ENCODE measurements at places on chromosomes 1 and 21.

DNA sequence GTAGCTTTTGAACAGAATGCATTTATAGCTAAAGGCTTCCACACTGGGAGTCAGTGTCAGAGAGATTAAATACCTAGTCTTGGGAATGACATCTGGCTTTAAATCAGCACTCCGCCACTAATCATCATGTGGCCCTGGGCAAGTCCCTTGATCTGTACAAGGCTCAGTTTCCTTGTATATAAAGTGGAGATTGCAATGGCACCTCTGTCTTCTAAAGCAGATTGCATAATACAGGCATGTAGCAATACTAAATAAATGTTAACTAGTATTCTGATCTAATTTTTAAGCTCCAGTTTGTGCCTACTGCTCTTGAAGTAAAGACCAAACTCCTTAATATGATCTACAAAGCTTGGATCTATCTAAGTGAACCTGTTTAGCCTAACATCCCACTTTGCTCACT is 249.4 kb downstream of the PLPP3 start:
- no peak for DNase-seq

DNA sequence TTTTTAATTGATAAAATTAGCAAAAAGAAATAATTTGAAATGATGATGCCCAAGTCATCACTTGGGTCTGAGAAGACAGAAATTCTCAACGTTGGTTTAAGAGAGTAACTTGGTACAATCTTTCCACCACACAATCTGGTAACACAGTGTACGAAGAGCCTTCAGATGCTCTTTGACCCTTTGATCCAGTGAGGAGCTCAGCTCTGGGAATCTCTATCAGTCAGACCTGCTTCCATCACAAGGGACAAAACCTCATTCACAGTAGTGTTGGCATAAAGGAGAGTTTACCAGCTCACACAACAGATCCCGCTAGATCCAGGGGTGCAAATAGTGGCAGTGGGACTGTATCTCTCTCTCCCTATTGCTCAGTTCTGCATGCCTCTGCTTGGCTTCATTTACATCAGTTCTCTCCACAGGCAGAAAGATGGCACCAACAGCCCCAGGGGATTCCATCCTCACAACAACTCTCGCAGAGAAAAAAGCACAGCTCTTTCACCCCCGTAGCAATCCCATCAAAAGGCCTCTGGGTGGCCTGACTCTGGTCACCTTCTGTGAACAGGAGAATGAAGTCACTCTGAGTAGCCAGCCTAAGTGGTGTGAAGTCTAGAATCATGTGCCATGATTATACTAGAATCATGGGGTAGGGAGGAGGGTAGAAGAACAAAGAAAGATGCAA is 119.7 kb downstream of the ZNF281 start:
- no peak for DNase-seq

GRCh38 chr1:159849626-159850366 is 12.7 kb downstream of the VSIG8 start:
- DNase-seq: no peak

GRCh38 chr1:216944864-216945510 is 221.8 kb upstream of the ESRRG start:
- no peak for DNase-seq

- DNase-seq: no peak
Measured at GRCh38 chr1:197083474-197083873, 16.4 kb upstream of the F13B start.

- no peak for DNase-seq
Measured at GRCh38 chr1:109396871-109397580, 692 bp downstream of the SORT1 start.

DNA sequence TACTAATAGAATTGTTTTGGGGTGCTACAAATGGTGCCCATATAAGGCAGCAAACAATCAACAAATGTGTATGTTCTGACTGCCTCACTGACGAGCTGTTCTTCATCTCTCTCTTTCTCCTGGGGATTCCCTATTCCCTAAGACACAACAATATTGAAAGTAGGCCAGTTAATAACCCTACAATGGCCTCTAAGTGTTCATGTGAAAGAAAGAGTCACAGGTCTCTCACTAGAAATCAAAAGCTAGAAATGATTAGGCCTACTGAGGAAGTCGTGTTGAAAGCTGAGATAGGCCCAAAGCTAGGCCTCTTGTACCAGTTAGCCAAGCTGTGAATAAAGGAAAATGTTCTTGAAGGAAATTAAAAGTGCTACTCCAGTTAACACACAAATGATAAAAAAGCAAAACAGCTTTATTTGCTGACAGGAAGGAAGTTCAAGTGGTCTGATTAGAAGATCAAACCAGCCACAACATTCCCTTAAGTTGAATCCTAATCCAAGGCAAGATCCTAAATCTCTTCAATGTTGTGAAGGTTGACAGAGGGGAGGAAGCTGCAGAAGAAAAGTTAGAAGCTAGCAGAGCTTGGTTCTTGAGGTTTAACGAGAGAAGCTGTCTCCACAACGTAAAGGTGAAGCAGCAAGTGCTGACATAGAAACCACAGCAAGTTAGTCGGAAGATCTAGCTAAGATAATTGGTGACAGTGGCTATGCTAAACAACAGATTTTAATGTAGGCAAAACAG is 26.3 kb downstream of the ATP2B4 start:
- DNase-seq: no peak

GRCh38 chr1:944341-945325 is 14.4 kb downstream of the NOC2L start:
- DNase-seq: no peak

- no peak for DNase-seq
Measured at GRCh38 chr1:155085504-155086127, 7.0 kb downstream of the EFNA3 start.

- DNase-seq: no peak
Measured at GRCh38 chr1:46552357-46553237, 1.1 kb upstream of the KNCN start.

DNA sequence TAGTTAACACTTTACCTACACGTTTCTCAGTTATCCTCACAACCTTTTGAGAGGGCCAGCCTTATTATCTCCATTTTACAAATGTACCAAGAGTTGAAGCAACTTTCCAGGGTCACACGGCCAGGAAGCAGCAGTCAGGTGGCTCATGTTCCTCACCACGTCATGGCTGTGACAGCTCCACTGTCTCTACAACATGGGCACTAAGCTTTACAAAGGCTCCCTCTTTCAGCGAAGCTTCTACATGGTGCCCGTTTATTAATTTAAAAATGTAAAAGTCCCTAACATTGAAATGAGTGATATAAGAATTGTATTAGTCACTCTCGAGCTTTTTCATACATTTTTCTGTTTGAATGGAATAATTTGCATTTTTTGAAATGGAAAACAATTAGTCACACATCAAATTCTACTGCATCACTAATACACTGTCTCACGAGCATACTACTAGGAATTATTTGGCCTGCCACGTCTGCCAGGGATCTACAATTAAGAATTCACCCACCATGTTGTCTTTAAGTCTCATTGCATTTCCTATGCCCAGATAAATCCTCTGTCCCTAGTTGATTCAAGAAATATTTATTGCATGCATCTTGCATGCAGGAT is 28.4 kb upstream of the LIN9 start:
- DNase-seq: no peak

GRCh38 chr1:187203257-187203656 is 374.5 kb downstream of the PLA2G4A start:
- no peak for DNase-seq

DNA sequence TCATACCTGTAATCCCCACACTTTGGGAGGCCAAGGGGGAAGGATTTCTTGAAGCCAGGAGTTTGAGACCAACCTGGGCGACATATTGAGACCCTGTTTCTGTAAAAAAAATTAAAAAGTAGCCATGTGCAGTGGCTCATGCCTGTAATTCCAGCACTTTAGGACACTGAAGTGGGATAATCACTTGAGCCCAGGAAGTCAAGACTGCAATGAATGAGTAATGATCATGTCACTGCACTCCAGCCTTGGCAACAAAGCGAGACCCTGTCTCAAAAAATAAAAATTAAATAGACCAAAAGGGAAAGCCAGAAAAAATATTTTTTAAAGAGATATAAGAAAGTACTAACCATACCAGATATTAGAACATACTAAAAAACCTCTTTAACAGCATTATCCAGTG is 44.7 kb upstream of the LYPLAL1 start:
- no peak for DNase-seq

GRCh38 chr21:46667741-46668380 is 32.4 kb downstream of the PRMT2 start:
- peak; percentile 18 for DNase-seq

DNA sequence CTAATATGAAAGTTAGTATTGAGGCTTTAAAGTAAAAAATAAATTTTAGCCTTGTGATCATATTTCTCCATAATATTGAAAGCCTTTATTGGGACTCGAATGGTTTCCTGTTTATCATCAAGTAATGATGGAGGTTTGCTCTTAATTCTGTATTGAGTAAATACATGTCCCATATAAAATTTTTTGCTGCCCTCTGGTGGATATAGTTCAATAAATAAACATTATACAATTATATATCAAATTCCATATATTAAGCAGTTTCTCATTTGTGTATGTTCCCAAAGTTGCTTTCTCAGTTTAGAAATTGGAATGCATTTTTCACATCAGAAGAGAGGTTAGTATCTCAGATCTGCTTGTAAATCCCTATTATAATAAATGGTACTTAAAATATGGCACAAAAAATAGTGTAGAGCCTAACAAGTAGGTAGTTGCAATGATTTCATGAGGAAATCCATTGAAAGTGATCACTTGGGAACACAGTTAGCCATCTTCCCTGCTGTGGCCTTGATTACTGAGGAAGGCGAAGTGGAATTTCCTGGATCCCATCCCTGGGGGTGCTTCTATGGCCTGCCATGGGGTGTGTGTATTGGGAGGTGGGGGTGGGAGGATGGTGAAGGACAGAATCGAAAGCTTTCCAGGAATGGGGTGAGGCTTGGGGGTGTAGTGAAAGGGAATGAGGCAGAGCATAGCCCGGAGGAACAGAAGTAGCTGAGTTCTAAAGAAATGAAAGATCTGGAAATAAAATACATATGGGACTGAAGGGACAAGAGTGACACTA is 84.1 kb upstream of the C21orf91 start:
- DNase-seq: no peak

DNA sequence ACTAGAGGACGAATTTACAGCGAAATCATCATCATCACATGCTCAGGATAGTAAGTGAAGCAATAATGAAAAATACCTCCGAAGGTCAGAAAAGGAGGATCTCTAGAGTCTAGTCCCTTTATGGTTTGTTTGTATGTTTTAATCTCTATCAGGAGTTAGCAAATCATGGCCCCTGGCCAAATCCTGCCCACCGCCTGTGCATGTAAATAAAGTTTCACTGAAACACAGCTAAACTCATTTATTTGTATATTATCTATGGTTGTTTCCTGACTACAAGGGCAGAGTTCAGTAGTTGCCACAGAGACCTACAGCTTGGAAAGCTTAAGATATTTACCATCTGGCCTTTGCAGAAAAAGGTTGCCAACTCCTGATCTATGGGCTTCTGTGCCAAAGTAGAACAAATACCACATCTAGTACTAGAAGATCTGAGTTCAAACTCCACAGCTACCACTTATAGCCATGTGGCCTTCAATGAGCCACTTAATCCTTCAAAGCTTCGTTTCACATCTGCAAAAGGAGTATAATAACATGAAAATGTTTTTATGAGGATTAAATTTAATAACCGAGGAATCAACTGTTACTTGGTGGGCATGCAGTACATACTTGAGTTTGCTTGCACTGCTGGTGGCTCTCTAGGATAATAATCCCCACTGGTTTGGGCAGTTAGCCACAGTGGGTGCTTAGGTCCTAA is 94.0 kb upstream of the KIF26B start:
- DNase-seq: no peak

- DNase-seq: no peak
Measured at GRCh38 chr1:55234016-55234415, 18.9 kb upstream of the USP24 start.

DNA sequence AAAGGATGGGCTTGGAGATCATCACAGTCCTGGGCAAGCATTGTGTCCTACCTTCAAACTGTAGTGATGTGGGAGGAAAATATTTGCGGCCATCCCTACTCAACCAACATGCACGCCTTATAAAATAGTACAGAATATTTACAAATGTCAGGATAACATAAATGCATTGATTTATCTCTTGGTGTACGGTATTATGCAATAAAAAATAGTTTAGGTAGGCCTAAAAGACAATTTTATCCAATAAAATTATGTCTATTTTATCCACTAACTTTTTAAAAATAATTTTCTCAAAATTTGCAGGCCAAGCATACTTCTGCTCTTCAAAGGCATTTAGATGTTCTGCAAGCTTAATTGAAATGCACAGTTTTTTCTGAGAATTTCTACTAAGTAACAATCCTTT is at the start of gene OR2T1:
Gene OR2T1 (plus strand): TSS at position 301 of the 400 bp plus-strand sequence. CDS start 3,100 bp downstream, outside the sequence.
- no peak for DNase-seq

DNA sequence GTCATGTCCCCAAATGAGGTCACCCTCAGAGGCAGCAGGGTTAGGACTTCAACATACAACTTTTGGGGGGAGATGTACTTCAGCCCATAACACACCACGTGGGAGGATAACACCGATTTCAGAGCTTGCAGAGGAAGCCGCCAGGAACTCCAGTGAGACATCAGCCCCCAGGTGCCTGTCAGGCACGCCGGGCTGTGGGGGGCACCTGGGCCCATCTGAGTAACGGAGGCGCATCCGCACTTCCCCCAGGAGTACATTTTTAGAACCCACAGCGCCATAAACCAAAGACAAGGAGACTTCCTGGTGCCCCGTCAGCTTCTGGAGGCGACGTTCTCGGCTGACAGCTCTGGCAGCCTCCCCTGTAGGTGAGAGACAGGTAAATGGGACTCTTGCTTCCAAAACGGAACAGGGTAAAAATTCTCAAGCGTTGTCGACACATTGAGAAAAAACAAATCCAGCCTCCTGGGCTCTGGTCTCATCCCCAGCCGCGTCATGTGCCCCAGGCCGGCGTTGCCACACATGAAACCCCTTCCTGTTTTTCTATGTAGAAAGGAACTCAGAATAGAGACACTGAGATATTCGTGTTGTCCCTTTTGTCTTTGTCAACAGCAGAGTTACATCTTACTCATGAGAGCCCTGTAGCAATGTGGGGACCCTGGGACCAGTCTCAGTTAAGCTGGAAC is 93.3 kb downstream of the PDE9A start:
- DNase-seq: no peak

- DNase-seq: peak; percentile 39
Measured at GRCh38 chr1:41783189-41783639, 135.5 kb downstream of the HIVEP3 start.

DNA sequence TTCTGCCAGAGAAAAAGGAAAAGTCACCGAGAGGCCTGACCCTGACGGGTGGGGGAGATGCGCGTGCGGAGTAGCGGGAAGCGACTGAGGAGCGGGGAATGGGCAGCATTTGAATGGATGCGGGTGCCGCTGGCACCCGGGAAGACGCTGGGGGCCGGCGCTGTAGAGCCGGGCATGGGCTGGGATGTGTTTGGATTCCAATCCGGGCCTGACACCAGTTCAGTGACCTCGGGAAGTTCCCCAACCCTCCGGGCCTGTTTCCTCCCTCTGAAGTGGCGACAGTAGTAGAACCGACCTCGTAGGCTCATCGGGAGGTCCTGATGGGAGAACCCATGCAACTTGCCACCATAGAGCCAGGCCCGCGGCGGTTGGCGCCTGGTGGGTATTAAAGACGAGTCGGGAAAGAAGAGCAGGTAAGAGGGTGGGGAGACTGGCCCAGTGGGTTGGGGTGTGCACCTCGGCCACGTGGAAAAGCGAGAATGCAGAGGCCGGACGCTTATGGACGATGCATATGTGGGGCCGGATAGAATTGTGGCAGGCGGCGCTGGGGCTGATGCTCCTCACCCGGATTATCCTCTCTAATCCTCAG is 642 bp upstream of the SLC16A1 start:
- DNase-seq: no peak
